ENCODE measurements at places on chromosomes 4 and X.

DNA sequence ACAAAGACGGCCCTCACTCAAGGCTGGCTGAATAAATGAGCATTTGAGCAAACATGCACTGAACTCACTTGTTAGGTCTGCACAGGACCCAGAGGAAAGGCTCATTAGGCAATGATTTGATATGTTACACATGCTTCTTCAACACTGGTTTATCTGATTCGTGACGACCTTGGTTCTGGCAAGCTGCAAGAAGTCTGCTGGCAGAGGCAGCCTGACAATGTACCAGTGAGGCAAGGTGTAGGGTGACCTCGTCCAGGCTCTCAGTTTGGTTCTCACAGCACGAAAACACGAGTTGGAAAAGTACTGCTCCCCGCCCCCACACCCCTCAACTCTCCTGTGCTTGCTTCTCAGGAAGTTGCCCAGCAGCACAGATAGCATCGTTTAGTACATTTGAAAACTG lies 63.1 kb upstream of the CITED1 start:
- DNase-seq, result no peak

- DNase-seq, result no peak
Observed at GRCh38 chrX:32395878-32396277, 815.5 kb downstream of the DMD start.

DNA sequence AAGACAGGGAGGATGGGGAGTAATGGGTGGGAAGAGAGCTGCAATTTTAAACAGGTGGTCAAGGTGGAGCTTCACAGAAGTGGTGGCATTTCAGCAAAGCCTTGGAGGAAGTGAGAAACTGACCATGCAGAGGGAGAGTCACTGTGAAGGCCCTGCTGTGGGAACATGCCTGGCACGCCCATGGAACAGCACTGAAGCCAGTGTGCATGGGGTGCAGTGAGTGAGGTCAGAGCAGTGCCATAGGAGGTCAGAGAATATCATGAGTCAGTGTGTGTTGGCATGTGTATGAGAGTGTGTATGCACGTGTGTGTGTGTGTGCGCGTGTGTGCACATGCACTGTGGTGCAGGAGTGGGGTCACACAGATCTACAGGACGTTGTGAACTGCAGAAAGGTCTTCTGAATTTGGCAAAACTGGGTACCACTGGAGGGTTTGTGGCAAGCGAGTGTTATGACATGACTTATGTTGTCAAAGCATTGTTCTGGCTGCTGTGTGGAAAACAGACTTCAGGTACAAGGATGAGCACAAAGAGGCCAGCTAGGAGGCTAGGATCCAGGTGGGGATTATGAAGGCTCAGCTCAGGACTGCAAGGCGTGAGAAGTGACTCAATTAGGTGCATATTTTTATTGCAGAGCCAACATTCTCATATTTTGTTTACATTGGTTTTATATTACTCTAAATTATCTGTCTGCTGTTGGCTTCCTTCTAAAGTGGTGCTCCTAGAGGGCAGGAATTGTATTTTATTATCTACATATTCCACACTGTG lies 34.0 kb downstream of the ZNF827 start:
- no peak for DNase-seq

- no peak for DNase-seq
Observed at GRCh38 chrX:137654481-137654880, 88.6 kb downstream of the ZIC3 start.

- no peak for DNase-seq
Observed at GRCh38 chr4:113591982-113592381, 169.6 kb downstream of the CAMK2D start.

GRCh38 chr4:81405900-81406401 lies 65.8 kb downstream of the RASGEF1B start:
- DNase-seq, result no peak
